ENCODE measurements at places on chromosomes 2 and 18.

DNA sequence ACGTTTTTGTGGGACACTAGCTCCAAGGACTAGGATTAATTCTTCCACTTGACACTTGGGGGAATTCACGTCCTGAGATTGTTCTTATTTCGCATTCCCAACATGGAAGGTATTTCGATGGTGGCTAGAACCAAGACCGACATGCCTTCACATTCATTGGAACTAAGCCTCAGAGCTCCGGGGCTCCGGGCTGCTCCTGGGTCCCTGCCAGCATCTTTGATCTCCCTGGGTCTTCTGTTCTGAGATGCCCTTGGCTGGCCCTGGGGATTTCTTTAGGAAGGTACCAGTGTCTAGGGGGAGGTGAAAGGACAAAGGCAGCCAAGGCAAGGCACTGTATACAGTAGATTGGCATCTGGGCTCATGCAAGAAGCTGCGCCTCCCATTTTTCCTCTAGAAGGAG is 76.8 kb downstream of the DYSF start:
- DNase-seq = no peak

DNA sequence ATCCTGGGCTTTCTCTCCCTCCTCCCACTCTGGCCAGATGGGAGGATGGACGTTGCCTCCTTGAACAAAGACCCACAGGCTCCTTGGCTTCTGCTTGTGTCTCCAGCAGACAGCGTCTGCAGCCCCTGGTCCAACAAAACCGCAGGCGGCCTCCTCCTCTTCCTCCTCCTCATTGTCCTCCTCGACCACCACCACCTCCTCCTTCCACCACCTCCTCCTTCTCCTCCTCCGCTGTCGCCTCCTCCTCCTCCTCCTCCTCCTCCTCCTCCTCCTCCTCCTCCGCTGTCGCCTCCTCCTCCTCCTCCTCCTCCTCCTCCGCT is 45.7 kb upstream of the ALPP start:
- no peak for DNase-seq

- DNase-seq = no peak
Measured at GRCh38 chr2:3180082-3180908, 197.3 kb downstream of the EIPR1 start.

- no peak for DNase-seq
Measured at GRCh38 chr2:14157816-14158215, 474.7 kb upstream of the LRATD1 start.

DNA sequence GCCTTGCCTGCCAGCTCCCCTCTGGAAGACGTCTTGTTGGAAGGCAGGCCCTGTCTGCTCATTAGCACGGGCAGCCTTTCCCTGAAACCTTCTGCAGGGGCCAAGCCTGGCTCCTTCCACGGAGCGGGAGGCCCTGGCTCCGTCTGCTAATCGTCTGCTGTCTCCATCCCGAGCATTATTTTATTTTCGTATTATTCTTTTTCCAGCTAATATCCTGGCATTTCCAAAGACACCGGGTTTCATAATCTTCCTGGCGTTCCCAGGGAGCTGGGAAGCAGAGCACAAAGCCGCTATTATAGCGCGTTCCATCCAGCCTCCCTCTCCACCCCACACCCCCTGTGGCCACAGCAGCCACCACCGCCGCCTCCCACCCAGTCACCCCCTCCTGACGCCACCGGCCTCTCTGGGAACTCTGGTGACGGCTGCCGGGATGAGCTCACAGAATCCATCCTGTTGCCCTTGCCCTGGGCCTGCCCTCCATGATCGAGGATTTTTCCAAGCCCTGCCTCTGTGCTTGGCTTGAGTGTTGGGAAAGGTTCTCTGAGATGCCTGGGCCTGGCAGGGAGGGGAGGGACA is 125.5 kb downstream of the DYSF start:
- DNase-seq = no peak

GRCh38 chr18:228586-228985 is 39.3 kb downstream of the THOC1 start:
- no peak for DNase-seq

- DNase-seq = no peak
Measured at GRCh38 chr2:126935774-126936173, 37.1 kb downstream of the TEX51 start.

- no peak for DNase-seq
Measured at GRCh38 chr2:75208738-75209137, 9.4 kb upstream of the TACR1 start.

GRCh38 chr2:221567231-221567760 is 4.8 kb downstream of the EPHA4 start:
- no peak for DNase-seq

GRCh38 chr2:1611886-1612285 is 132.4 kb downstream of the PXDN start:
- DNase-seq = no peak
